ENCODE measurements at places on chromosomes 6 and 20.

DNA sequence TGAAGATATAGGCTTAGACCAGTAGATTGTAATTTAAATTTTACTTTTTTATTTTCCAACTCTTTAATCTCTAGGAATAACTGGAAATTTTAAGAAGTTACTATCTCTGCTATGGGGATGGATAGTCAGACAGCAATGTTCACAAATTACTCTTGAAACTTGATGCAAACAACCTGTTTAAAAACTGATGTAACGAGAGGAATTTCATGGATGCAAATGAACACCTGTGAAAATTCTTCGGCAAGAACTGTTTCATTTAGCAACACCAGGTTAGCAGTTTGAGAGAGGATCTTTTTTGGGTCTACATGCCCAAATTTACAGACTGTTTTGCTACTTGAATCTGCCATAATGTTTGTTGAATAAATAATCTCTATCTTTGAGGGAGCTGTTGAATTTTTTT lies 20.0 kb upstream of the RSPH3 start:
- DNase-seq: no peak

DNA sequence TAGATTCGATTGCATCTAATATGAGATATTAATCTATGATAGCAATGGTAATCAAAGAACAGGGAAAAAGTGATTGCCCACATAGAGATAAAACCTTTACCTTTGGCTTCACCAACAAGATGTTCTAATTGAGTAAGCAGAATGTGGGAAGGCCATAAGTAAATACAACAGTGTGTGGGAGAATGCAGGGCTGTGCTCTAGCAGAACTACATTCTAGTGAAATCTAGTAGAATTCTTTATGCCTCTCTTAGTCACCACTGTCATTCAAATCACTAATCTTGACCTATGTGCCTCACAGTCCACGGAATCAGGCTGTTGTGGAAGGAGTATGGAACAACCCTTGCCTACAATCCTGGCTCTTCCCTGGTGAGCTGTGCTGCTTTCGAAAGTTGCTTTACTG lies 30.4 kb upstream of the MCM9 start:
- DNase-seq: no peak

DNA sequence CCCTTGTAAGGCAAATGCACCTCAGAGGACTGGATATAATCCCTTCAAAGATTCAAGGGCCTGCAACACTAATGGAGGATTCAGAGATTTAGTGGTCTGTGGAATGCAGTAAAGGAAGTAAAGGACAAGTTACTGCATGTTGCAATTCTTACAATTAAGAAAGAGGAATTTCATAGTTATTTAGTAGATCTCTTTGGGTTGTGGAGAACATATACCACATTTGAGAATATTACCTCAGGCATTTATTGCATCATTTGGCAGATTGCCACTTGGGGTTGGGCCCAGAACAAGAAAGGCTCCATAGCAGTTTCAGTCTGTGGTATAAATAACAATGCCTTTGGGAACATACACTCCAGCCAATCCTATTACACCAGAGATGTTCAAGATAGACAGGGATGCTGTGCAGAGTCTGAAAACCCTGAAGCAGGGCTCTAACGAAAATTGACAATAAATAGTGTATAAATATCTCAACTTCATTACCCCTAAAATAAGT lies 20.9 kb upstream of the EPM2A start:
- no peak for DNase-seq

DNA sequence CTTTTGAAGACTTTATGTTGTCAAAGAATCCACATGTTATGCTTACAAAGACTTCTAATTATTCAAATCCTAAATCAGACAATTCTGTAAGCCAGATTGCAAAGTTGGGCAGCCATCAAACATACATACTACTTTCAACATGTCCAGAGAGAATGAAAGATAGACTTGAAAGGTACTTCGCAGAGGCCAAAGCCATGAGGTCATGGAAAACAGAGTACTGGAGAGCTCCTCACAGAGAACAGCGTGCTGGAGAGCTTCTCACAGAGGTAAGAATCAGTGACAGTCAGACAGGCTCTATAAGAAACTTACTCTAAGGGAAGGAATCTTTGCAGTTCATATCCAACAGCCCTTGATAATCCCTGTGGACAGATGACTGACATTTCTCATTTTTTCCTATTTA lies 400.2 kb downstream of the GJA1 start:
- no peak for DNase-seq

- no peak for DNase-seq
These were observed 314.7 kb upstream of the RSPO3 start for GRCh38 chr6:126803769-126804168.

GRCh38 chr20:6397115-6397514 lies 274.3 kb upstream of the FERMT1 start:
- DNase-seq: no peak

- no peak for DNase-seq
These were observed 187.9 kb upstream of the COL21A1 start for GRCh38 chr6:56435326-56435725.

DNA sequence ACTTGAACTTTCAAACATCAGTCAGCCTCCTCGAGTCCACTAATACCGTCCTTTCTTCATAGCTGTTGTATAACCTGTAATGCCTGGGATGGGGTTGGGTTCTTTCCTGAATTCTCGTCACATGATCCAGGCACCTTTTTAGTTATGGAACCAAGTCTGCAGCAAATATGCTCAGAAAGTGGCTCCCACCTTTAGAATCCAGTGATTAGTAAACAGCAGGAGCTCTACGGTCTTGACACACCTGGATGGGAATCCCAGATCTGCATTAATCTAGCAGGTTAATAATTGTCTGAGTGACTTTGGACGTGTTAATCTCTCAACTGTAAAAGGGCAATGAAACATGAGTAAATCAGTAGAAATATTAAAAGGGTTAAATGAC lies 729 bp upstream of the ZHX3 start:
- no peak for DNase-seq

DNA sequence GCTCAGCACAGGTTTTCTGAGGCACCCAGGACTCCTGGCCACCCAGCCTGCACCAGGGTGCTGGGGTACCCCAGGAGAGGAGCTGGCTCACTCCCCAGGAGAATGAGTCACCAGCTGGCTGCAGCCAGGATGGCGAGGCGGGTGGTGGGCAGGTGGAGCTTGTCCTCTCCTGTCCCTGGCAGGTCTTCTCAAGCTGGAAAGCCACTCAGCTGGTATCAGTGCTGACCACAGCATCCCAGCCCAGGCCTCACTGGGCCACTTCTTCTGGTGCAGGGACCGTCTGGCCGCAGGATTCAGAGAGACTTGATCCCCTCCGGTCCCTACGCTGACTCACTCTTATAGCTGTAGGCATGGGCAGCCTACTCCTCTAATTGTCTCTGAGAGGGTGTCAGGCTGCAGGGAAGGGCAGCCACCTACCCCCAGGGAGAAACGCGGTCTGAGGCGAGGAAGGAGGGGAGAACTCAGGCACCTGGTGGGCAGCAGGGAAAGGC lies 22.2 kb downstream of the TFEB start:
- DNase-seq: no peak

- DNase-seq: no peak
These were observed 174.5 kb downstream of the COL21A1 start for GRCh38 chr6:56072856-56073255.

DNA sequence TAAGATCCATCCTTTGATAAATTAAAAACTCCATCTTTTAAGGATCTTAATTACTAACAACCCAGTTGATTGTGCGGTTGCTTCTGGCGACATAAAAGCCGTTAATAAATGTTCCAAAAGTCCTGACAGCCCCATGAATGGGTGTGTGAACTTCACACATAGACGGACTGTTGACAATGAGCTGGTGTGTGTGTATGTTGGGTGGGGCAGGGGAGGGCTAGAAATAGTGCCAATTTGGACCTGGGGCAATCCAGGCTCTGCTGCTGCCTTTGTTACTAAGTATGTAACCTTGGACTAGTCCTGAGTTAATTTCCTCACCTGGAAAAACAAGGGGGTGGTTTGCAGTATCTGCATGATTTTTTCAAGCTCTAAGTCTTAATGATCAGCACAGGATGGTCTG lies 4.2 kb downstream of the MAS1 start:
- DNase-seq: no peak

DNA sequence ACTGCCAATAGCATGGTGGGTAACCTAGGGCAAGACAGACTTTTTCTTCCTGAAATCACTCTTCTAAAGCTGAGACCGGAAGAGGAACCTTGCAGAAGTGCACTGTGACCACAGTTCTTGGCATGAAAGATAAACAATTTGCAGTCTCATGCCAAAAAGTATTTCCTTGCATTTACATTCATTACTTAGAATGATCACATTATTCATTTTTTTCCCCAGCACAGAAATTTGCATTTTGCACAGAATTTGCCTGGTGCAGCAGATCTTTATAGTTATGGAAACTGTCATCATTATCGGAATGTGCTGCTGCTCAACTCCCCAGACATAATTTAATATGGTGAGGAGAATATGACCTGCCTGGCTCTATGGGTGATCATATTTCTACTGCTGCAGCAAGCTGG lies 42.2 kb upstream of the EDN3 start:
- DNase-seq: no peak

DNA sequence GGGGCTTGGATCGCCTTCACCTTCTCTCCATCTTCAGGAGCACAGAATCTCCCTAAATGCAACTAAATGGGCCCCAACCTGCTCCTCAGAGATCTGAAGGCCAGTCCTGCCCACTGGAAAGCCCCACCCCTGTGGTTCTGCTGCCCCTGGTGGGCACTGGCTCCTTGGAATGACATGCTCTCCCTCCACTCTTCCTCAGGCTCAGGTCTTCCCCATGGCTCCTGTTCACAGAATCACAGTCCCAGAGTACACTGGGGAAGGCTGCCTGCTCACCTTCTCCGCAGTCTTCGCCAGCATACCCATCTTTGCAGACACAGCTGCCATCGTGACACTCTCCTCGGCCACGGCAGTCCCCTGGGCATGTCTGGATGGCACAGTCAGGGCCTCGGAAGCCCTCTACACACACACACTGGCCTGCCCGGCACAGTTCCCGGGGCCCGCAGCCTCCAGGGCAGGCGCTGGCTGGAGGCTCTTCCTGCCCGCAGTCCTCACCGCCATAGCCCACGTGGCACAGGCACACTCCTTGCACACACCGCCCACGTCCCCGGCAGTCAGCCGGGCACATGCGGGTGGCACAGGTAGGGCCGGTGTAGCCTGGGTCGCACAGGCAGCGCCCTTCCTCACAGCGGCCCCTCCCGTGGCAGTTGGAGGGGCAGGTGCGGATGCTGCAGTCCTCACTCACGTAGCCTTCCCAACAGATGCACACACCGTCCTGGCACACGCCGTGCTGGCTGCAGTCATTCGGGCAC lies 13.6 kb downstream of the TNXB start:
- DNase-seq: no peak

GRCh38 chr6:1575210-1576041 lies 34.3 kb upstream of the FOXC1 start:
- no peak for DNase-seq

DNA sequence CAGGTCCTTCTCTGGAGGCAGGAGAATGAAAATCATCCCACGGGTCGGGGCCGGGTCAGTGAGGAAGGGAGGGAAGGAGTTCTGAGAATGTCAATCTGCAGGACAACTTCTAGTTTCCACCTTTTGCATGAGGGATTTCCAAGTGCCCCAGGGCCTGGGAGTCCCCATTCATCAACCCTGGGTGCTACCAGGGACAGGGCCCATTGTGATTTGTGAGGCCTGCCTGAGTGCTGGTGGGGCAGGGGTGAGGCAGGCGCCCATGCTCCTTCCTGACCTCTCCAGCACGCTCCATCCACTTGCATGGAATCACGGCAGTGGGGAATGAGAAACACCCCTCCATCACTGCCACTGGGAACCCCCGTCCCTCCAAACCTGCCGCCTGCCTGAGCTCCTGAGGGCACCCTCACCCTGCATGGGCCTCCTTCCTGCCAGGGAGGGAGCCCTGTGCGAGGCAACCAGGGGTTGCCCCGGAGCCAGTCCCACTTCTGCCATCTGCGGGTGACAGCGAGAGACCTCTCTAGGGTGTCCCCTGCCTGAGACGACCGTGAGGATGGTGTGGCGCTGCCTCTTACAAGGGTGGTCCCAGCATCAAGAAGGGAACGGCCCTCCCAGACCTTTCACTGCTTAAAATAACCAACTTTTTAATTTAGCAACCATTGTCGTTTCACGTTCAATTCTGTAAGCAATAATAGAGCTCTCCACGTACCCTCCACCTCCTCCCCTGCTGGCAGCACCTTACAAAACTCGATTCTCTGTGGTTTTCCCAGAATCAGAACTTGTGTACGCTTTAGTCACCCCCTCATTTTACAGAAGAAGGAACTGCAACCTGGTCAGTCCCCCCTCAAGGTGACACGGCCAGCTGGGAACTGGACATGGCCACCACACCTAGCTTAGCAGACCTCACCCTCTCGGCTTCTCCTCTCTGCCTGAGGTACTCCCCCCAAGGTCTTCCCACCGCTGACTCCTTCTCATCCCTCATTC lies 28.6 kb downstream of the PMEPA1 start:
- no peak for DNase-seq

DNA sequence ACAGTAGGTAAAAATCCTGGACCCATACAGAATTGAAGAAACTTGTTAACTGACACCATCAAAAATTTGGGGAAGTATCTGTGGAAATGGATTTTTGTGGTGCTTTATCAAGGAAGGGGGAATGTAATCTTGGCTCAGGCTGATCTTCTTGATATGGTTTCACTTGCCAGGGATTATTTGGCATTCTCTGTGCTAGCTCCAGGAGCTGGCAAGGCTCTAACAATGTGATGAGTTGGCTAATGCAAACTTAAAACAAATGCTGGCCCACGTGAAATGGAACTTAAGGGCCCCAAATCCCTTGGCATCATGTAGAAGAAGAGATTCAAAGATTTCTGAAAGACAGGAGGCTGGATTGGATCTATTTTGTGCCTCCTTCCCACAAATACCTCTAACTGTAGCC lies 13.1 kb downstream of the KCNS1 start:
- DNase-seq: no peak

DNA sequence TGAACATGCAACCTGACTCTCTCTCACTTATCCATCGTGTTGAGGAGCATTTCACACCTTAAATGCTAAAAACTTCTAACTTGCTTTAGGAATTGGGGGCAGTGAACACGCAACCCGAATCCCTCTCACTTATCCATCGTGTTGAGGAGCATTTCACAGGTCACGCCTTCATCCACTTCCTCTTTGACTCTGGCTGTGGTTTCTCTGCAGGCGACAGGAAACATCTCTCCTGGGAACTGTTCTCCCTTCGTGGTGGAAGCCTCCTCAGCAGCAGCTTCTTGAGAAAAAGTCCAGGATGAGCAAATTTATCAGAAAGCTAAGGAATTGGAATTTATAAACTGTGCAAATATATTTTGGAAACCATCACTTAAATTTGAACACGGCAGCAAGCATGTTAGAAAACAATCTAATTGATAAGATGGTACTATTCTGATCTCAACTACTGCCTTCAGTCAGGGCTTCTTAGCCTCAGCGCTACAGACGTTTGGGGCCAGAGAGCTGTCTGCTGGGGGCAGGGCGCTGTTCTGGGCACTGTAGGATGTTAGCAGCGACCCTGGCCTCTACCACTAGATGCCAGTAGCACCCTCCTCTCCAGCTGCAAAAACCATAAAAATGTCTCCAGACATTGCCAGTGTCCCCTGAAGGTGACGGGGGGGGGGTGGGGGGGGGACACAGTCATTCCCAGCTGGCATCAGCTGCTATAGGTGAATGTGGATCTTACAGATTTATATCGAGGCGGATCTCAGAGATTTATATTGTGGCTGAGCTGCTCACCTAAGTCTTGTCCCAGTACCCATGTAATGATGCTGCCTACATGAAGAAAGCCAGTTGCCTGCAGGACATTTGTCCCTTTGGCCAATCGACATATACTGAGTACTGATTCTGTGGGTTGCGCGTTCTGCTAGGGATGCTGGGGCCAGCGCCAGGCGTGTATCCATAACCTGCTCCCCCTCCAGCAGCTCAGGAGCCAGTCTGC lies 26.2 kb downstream of the CTCFL start:
- no peak for DNase-seq

- no peak for DNase-seq
These were observed 14.7 kb downstream of the MUCL3 start for GRCh38 chr6:30955367-30956042.
